ENCODE measurements at places on chromosomes 6 and 20. TPM values are rescaled to one million over a fixed set of nuclear protein-coding genes. Genes with fewer than 3 reads are reported as not detected.

GRM1 gene
- 0.13 TPM for total RNA-seq

DNA sequence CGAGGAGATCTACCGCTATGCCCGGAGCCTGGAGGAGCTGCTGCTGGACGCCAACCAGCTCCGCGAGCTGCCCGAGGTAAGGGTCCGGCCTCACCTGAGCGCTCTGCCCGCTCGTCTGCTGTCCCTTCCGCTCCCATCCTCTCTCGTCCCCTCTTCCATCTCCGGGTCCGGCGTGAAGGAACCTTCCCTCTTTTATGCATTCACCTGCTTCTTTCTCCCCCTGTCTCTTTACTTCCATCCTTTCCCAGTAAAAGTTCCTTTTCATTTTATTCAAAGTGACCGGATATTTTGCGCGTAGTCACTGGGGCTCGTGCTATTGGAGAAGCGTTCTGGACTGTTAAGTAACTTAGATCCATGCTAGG, 516 bp downstream of the LRRC1 start:
- no peak for DNase-seq

GATA5 gene
- total RNA-seq = 1.6 TPM

GRCh38 chr6:71510057-71510713, 221.6 kb downstream of the OGFRL1 start:
- peak; percentile 82 for DNase-seq

DNA sequence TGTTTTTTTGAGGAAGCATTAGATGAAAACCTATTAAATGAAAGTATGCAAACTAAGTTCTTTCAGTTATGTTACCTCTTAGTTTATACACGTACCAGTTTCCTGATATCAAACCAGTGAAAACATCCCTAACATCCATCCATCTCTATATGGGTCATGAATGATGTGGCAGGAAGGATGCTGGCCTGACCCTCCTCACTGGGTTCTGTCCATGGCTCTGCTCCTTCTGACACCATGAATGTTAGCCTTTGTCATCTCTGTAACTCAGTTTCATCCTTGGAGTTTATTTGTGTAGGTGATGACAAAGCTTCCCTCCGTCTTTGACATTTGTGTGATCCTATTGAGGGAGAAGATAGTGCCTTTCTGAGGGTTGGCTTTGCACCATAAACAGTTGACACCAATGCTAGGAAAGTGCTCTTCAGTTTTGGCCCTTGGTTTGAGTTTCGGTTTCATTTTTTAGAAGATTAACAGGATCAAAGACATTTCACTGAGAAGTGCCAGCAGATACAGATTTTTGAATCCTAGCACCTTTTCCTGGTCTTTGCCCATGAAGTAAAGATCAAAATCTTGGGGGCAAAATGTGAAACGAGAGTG, 72.0 kb upstream of the SCGN start:
- DNase-seq = no peak

- no peak for DNase-seq
Observed at GRCh38 chr20:20977786-20978185, 128.4 kb downstream of the LINC00237 start.

- DNase-seq = no peak
Observed at GRCh38 chr6:64895945-64896344, 811.1 kb downstream of the EYS start.

GRCh38 chr6:87393026-87393622, 14.6 kb upstream of the CFAP206 start:
- DNase-seq = no peak

- DNase-seq = no peak
Observed at GRCh38 chr6:83459663-83460062, 28.8 kb upstream of the ME1 start.

- DNase-seq = no peak
Observed at GRCh38 chr20:22080985-22081384, 375.5 kb downstream of the PAX1 start.

ADA gene
- 16.4 TPM for total RNA-seq

GRCh38 chr6:30175765-30176164, 12.4 kb downstream of the TRIM15 start:
- no peak for DNase-seq

GRCh38 chr6:5782783-5783547, 223.8 kb downstream of the NRN1 start:
- DNase-seq = peak; percentile 77

- no peak for DNase-seq
Observed at GRCh38 chr6:14328163-14328562, 210.6 kb downstream of the CD83 start.

LRRC1 gene
- total RNA-seq = 25.3 TPM

TRMT6 gene
- 8.9 TPM for total RNA-seq

PDE10A gene
- total RNA-seq = 8.7 TPM

- DNase-seq = no peak
Observed at GRCh38 chr20:43953919-43954592, 39.4 kb downstream of the TOX2 start.

SIGLEC1 gene
- total RNA-seq = 16.8 TPM

DNA sequence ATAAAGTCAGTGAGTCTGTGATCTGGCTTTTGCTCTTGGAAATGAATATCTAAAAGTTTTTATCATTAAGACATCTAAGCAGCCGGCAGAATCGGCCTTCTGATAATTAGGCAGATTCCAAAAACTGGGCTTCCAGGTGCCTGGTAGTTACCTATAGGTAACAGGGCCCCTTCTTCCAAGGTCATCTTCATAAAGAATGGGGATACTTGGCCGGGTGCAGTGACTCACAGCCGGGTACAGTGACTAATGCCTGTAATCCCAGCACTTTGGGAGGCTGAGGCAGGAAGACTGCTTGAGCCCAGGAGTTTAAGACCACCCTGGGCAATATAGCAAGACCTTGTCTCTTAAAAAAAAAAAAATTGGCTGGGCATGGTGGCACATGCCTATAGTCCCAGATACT, 12.9 kb upstream of the RBL1 start:
- no peak for DNase-seq

DNA sequence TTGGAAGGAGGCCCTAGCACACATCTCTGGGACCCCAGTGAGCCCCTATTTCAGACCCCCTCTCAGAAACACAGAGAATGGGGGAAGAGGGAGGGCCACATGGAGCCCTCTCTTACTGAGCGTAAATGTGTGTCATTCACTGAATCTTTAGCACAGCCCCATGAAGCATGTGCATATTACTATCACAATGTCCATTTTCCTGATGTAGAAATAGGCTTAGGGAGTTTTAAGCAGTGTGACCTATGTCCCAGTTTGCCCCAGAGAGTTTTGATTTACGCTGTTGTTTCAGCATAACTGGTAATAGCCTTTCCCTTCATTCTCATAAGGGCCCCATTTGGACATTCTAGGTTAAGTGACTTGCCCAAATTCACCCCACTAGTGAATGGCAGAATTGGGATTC, 25.0 kb upstream of the TCP11 start:
- DNase-seq = no peak

GRCh38 chr6:163427498-163428254, 13.2 kb downstream of the QKI start:
- DNase-seq = no peak

DNA sequence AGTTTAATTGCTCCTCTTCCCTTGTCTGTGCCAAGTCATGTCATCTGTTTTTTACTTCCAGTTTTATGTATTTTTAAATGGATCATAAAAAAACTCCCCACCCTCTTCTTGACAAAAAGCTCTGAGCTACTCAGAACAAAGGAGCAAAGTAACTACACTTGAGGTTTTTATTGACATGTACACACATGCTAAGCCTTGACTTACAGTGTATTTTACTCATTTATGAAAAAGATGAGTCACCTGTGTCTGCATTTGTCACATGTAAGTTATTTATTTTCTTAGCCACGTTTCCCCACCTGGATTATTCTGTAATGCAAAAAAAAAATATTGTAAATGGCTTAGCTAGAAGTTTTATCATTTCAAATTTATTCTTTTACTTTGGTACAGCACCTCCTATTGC, 628.8 kb upstream of the SLC35B3 start:
- DNase-seq = no peak

TNF gene
- 0.66 TPM for total RNA-seq

GRCh38 chr6:170449835-170450753, 103.0 kb downstream of the PSMB1 start:
- no peak for DNase-seq

DNA sequence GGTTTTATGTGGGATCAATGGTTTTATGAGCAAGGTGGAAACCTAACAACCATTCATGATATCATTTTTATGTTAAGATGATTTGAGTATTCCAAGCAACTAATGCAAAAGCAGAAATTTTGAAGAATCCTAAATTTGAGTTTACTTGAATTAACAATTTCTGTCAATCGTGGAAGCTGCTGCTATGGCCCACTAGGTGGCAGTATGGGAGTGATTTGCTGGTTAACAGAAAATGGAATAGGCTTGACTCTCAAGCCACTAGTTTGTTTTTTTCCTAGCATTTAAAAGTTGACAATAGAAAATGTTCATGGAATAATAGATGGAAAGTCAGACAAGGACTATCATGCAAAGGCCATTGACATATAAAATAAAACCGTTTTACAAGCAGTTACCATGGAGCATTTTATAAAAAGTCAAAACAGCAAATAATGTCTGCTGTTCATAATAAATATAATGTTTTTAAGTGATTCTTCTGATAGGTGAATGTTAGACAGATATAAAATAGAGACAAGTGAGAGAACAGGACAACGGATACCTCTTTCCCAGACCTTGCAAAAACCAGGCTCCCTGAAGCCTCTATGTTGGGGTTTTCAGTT, 43.0 kb upstream of the TMEM200A start:
- no peak for DNase-seq

DNA sequence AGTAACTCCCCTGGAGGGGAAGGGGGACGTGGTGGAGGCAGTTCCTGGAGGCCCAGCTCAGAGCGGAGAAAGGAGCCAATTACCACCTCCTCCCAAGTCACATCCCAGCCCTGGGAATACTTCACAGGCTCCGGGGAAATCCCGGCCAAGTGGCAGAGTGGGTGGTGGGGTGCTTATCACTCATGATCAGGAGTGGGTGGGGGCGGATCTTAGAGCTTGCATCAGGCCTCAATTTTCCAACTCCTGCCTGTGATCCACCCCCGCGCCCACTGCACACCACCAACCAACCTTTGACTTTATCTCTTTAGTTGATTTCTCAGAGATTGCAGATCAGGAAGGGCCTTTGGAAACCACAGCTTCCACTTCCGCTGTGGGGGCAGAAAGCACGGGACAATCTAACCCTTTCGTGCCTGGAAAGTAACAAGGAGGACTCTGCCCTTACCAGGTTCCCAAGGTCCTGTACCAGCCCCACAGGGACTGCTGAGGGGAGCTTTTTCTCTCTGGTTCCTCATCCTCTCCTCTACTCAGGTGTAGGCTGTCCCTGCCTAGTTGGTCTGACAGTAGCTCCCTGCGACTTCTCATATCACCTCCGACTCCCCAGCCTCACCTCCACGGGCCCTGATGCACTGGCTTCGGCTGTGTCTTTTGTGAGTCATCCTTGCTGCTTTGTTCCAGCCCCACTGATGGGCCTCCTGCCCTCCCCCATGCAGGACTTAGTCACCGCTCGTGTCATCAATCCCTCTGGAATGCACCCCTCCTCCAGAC, 24.9 kb upstream of the IER3 start:
- peak; percentile 84 for DNase-seq

FAM184A gene
- 3.8 TPM for total RNA-seq

CGAS gene
- 8.7 TPM for total RNA-seq

SYCP2L gene
- total RNA-seq = 2.0 TPM

- DNase-seq = no peak
Observed at GRCh38 chr6:169106176-169106575, 147.5 kb downstream of the THBS2 start.

DNA sequence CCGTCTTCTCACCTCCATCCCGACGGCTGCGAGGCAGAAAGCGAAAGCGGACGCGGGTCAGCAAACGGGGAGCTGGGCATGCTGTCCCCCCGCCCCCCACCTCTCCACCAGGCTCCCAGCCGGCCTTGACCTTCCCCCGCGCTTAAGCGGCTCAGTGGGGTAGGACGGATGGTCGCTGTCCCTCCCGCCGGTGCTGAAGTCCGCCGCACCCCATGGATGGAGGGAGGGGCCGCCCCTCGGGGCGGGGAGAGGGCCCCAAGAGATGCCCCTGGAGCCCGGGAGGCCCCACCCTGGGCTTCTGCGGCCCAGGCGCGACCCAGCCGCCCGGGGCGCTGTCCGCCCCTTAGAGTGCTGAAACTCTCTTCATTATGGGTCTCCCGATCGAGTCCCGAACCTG, at the start of gene KCNB1:
KCNB1 (minus strand) TSS at position 48 of the 397 bp plus-strand sequence. CDS start 188 bp downstream, outside the sequence.
- peak; percentile 65 for DNase-seq

GRCh38 chr6:90107371-90107770, 189.3 kb downstream of the BACH2 start:
- no peak for DNase-seq

GRCh38 chr20:32773223-32773622, 11.0 kb downstream of the DNMT3B start:
- DNase-seq = no peak

ALDH8A1 gene
- 4.1 TPM for total RNA-seq

CHRNA4 gene
- not detected for total RNA-seq

DNA sequence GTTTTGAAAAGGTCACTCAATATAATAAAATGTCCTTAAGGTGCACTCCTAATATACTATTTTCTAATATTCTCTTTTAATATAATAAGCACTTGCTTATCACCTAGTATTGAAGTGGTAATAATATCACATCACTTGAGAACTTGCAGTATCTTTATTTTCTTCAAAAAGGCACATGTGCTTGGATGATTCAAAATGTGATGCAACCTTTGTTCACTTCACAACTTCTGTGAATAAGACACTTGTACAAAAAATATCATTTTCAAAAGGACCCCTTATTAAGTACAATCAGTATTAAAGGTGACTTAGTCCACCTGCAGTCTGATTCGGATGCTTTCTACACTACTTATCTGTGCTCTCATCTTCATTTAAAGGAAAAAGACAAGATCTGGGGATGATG, 3.4 kb downstream of the PRELID3B start:
- no peak for DNase-seq

SNX21 gene
- total RNA-seq = 36.2 TPM

NR2E1 gene
- not detected for total RNA-seq

- DNase-seq = no peak
Observed at GRCh38 chr20:20896606-20897005, 184.2 kb upstream of the RALGAPA2 start.

- peak; percentile 70 for DNase-seq
Observed at GRCh38 chr6:36954262-36954931, at the start of gene PI16. PI16 (plus strand) TSS chr6:36954738; CDS start chr6:36954761, 23 bp downstream.
